ENCODE measurements at places on chromosomes 5 and 9.

DNA sequence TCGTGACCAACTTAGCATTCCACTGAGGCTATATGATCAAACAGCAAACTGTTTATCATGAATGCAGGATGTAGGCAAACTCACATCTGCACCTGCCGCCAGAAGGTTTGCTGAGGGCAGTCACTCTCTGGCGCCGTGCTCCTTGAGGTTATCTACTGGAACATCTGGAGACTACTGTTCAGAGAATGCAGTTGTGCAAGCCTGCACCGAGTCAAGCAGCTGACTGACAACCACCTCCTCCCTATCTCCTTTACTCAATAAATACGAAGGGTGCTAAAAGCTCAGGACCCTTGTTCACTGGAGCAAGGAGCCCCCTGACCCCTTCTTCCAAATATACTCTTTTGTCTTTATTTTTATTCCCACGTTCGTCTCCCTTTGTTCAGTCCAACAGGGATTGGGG, 27.1 kb downstream of the CCDC125 start:
- DNase-seq: no peak

DNA sequence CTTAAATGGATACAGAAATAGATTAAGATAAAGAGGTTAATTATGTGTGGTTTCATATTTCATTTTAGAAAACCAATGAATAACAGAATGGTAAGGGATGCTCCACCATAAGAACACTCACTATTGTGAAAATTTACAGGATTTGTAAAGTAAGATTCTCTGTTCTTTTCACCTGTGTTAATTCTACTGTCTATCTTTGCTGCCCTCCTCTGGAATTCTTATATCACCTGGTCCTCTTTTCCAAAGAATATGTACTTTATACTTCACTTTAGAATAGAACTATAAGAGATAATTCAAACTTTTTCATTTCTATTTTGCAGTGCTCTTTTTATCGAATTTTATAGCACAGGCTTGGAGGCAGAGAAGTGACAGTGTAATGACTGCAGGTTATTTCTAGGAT, 213.4 kb downstream of the LURAP1L start:
- no peak for DNase-seq

GRCh38 chr9:90029996-90030395, 425.2 kb downstream of the GADD45G start:
- no peak for DNase-seq

DNA sequence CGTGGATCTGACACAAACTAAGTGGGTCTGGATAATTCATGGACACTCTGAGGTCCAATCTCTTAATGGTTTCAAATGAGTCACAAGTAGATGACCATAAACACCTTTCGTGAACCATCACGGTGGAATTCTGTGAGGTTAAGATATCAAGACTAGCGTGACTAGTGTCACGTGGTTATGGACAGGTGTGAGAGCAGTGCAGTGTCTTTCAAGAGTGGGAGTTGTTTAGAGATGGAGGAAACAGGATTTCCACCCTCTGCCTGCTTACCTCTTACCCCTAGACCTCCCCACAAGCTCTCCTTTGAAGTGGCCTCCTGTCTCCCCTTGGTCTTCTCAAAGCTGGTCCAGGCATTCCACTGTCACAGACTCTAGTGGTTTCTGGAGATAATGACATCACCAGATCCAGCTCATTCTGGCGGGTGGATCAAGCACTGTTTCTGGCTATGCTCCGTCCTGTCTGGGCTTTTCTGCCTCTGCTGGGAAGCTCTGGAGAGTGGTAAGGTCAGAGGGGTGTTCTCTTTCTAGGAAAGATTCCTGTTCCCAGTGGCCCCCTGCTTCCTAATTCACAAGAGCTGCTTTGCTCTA, 20.0 kb upstream of the ZNF782 start:
- no peak for DNase-seq

All from stimulated activated CD8-positive, alpha-beta memory T cell treated with anti-CD3 and anti-CD28 coated beads, Interleukin-15, amount 100 ng/mL, for 4 hours (primary cell).